Activated CD4-positive, alpha-beta T cell treated with anti-CD3 and anti-CD28 coated beads, Interleukin-2, amount 50 U/mL, for 1 hour (primary cell): ENCODE measurements at places on chromosomes 11 and 22.

- DNase-seq, result no peak
These were observed 44.0 kb downstream of the PISD start for GRCh38 chr22:31618057-31618456.

GRCh38 chr22:46537225-46537945 is at the start of gene CELSR1:
TSS of gene CELSR1 (minus strand) at chr22:46537620. CDS start at chr22:46537170, 450 bp downstream.
- no peak for DNase-seq

DNA sequence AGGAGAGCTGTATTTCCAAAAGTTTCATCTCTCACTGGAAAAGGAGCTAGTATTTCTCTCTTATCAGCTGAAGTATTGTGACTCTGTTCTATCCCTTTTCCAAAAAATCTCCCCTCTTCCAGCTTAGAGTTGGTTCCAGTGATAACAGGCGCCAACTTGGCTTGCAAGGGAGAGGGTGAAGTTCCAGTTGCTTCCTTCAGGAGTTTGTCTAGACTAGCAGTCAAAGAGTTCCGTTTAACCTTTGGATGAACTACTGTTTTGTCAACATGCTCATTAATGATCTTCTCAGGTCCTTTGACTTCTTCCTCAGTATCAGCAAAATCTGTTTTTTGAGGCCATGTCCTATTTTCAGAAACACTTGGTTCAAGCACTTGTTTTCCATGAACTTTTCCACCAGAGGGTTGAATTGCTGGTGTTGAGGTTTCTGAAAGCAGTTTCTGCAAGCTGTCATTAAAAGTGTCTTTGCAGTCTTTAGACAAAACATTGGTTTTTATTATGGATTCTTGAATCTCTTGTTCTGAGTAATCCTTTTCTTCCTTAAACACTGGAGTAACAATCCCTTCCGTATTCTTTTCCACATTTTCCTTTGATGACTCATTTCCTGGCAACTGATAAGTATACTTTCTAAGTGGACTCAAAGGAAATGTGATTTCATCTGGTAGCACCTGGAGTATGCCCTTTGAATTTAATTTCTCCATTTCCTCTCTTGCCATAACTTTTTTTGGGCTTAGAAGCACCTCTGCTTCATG is 39.7 kb upstream of the CCDC89 start:
- DNase-seq, result no peak

DNA sequence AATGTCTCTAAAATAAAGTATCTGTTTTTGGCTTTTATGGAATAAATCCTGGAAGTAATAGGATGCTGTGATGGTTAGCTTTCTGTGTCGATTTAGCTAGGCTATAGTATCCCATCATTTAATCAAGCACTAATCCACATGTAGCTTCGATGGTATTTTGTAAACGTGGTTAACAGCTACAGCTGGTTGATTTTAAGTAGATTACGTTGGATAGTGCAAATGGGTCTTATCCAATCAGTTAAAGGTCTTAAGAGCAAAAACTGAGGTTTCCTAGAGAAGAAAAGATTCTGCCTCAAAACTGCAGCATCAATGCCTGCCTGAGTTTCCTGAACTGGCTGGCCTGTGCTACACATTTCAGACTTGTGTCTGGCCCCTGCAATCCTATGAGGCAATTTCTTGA is 314.2 kb upstream of the SORL1-AS1 start:
- no peak for DNase-seq

GRCh38 chr11:134124660-134125451 is 56.0 kb downstream of the JAM3 start:
- DNase-seq, result no peak

GRCh38 chr11:2204361-2205213 is 33.0 kb upstream of the TH start:
- DNase-seq, result no peak

- DNase-seq, result no peak
These were observed at the start of gene SLC22A8 for GRCh38 chr11:63015521-63016215. TSS of gene SLC22A8 (minus strand) at chr11:63015841. CDS start at chr11:63014958, 883 bp downstream.

DNA sequence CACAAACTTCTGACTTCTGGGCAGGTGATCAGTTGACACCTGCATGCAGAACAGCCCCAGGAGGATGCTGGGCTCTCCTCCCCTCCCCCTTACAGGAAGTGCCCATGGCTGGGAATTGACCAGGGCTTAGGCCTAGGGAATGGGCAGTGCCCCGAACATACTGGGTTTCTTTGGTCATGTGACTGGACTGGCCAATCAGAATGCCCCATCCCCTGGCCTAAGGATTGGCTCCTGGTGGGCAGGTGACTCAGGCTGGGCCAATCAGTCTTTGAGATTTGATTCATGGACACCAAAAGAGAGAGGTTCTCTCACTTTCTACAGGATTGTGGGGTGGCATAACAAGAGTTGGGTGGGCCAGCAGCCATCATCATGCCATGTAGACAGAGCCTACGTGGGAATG is 37.1 kb downstream of the MCM5 start:
- no peak for DNase-seq

DNA sequence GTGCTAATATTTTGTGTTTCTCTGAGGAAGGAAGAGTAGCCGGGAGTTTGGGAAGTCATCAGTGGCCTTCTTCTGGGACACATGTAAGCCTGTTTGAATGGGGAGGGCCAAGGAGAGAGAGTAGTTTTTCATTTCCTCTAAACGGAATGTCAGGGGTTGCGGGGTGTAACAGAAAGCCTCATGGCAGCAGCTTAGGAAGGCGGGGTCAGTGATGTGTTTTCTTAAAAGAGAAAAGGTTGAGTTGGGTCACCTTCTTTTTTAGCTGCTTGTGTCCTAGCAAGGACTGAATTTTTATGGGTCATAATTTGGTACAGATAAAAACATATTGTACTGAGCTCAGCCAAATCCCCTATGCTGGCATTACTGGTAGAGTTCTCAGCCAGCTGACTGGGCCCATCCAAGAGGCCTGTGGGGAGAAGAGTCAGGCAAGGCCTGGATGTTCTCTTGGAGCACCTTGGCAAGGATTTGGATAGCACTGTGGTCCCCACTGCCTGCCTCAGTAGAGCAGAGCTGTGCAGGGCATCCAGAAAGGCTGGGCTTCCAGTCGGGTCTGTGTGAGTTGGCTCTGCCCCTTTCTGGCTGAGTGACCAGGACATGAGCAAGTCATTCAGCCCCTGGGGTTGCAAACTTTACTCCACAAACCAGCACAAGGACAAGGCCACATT is 29.4 kb upstream of the NAV2 start:
- DNase-seq, result no peak

DNA sequence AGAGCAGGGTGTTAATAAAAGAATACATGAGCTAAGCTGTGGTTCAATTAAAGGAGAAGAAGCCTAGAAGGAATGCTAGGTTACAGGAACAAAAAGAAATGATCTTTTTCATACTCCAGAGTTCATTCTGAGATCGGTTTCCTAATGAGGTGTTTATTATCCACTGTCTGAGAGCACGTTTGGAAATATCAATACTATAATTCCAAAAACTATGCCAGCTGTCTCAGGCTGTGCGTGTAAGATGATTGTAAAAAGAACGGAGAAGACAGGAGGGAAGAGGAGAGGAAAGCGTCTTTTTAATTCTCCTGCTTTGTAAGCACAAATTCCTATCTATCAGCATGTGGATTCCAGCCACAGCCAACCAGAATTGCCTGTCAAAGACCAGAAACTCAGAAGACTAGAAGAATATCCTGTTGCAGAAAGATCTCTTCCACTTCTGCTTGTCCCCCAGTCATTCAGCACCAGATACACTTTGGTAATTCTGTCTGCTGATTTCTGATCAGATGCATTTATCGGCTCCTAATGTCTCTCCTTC is 25.7 kb downstream of the APOL5 start:
- no peak for DNase-seq

DNA sequence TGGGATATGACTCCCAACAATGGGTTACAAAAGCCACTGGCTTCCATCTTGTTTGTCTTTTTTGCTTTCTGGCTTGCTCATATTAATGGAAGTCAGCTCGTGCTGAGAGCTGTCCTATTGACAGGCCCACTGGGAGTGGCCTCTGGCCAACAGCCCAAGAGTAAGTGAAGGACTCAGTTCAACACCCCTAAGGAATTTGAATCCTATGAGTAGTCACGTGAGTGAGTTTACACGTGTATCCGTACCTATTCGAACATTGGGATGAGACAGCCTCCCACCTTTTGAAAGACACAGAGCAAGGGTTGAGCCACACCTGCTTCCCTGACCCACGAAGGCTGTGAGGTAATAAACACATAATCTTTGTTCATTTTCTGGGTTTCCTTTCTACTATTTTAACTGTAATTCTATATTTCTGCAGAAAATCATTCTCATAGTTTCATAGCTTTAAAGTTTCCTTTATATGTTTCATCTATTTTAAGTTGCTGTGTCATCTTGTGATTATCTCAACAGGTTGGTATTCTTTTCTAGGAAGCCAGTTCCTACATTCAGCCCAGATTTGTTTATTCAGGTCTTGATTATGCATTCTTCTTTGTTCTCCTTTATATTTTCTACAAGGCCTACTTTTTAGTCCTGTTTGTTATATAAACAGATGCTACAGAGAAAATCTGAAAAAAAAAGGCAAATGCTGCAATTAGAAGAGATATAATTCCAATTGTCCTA is 802.3 kb downstream of the CNTN5 start:
- DNase-seq, result no peak
